Prostate gland (tissue), 2 donors: ENCODE measurements at places on chromosomes 2 and 18. TPM values are rescaled to one million over a fixed set of nuclear protein-coding genes. Genes with fewer than 3 reads are reported as not detected.

Gene NETO1
- 1.6 TPM for total RNA-seq

Gene RASGRP3
- total RNA-seq: 21.0 TPM

Gene IL36G
- not detected for total RNA-seq

GRCh38 chr2:188452084-188452483, 160.4 kb downstream of the GULP1 start:
- H3K4me3 ChIP-seq: no peak overlapping the region
- no peaks in the 10 kb centered on the region for H3K36me3 ChIP-seq
- H3K4me1 ChIP-seq: no peaks in the 10 kb centered on the region
- no peak for DNase-seq
- H3K27ac ChIP-seq: no peak overlapping the region
- no peaks in the 10 kb centered on the region for H3K27me3 ChIP-seq

DNA sequence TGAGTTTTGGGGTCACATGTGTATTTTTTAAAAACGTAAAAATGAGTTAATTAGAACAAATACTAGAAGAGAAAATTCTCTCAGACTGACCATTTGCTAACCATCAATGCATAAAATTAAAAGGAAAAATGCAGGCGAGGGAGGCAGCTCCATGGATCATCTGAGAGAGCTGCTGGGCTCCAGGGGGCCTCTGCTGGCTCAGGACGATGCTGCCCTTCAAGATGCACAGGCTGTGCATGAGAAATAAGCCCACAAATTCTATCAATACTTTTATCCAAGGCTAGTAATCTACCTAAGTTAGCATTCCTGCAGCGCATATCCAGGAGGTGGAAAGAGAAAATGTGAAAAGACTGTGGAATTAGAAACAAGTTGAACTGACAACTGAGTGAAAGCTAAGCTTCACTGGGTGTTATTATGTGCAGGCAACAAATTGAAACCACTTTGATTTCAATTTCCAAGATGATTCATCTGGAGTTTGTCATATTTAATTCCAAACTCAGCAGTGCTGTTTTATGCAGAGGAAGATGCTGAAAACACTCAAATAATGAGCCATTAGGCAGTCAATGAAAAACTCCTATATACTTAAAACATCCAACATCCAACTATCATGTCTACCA, 261.1 kb downstream of the NBAS start:
- H3K36me3 ChIP-seq: no peaks in the 10 kb centered on the region
- H3K27ac ChIP-seq: no peak overlapping the region
- H3K27me3 ChIP-seq: no peaks in the 10 kb centered on the region
- DNase-seq: no peak

GRCh38 chr2:201465524-201465971, 14.0 kb downstream of the STRADB start:
- H3K27ac ChIP-seq: peak overlapping the region; percentile 88
- H3K36me3 ChIP-seq: no peaks in the 10 kb centered on the region
- DNase-seq: no peak
- no peaks in the 10 kb centered on the region for H3K27me3 ChIP-seq
- no peak overlapping the region for H3K4me3 ChIP-seq
